ENCODE measurements at places on chromosomes 13 and 19. TPM values are rescaled to one million over a fixed set of nuclear protein-coding genes. Genes with fewer than 3 reads are reported as not detected.

GRCh38 chr19:13398780-13399726 lies 107.2 kb downstream of the CACNA1A start:
- no peak for DNase-seq

DNA sequence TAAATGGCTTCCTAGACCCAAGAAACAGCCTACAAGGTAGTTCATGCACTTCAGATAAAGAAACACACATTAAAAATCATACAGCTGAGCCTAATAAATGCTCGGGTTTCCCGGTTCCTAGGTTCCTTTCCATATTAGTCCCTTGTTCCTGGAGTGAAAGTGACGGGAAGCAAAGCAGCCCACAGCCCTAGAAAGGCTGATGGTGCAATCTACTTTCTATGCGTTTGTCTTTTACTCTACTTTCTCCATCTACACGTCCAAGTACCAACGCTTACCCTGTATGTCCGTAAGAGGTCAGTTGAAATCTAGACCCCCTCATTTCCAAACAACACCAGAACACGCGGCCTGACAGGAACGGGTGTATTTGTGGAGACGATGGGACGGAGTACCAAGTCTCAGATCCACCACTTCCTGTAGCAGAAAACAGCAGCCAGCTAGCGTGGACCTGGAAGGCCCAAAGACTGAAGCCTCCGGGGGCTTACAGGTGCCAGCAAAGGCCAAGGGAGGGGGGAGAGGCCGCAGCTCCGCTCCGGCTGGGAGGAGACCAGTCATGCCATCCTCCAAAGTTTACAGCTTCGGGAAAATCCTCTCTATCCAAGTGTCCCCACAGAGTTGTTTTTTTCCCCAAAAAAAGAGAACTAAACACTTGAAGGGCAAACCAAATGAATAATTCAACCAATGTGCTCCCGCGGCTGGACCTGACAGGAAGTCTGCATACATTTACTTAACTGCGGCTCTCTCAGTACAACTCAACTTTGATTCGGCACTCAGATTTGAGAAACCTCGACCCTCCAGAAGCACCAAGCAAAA lies 34.1 kb downstream of the STK24 start:
- no peak for DNase-seq

DNA sequence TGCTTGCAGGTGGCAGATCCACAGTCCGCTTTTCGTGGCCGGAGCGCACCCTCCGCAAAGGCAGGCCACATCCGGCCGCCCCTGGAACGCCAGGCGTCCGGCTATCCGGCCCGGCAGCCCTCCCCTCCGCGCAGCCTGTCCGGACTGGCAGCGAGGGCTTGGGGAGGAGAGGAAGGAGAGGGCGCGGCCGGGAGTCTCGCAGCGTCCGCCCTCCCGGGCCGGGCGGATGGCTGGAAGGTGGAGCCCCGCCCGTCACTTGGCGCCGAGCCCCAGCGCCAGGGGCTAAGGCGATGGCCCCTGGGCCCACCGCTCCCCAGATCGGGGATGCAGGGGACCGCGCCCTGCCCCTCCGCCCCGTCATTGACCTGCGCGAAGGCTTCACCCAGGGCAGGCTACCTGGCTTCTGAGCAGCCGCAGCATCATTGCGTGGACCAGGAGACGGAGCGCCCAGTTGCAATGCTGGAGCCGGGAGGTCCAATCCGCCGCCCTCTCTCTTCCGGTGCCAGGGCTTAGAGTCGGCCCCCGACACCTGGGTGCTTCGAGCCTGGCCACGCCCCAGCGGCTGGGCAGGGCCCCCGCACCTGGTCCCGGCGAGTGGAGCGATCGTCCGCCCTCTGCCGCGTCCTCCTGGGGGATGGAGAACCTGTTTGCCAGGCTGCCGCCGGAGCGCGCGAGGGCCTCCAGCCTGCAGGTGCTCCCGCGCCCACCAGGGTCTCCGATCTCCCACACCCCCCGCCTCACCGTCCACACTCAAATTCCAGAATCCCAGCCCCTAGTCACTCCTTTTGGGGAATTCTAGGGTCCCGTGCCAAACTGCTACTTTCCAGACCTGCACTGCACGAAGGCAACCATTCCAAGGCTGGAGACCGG lies at the start of gene FUT1:
Gene FUT1 (minus strand): TSS at position 146 of the 870 bp plus-strand sequence. CDS start 1,360 bp downstream, outside the sequence.
- peak; percentile 71 for DNase-seq

GRCh38 chr13:109778102-109778542 lies 8.3 kb downstream of the IRS2 start:
- DNase-seq, result no peak

DNA sequence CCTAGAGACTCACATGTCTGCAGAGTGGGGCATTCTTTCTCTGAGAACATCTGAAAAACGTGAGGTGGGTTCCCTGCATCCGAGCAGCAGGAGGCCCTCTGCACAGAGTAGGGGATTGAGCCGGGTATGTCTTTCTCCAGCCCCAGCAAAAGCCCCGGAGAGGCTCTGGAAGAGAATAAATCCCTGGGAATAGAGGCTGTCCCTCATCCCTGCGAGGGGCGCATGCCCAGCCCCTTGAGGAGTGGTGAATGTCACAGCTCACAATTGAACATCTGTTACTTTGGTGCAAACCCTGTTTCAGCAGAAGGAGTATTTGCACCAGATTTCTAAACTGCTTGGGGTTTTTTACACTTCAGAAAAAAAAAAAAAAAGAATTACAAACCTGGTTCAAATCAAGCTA lies 164.6 kb downstream of the FGF14 start:
- no peak for DNase-seq

DNA sequence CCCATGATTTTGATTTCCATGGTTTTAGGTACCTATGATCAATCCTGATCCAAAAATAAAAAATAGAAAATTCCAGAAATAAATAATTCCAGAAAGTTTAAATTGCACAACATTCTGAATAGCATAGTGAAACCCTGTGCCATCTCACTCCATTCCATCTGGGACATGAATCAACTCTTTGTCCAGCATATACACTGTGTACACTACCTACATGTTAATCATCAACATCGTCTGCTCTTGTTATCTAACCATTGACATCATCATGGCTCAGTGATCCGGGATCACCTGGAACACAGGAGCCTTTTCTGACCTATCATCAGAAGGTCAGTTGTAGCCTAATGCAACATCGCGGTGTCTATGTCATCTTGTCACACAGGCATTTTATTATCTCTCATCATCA lies 75.6 kb downstream of the MYO16 start:
- DNase-seq, result no peak

DNA sequence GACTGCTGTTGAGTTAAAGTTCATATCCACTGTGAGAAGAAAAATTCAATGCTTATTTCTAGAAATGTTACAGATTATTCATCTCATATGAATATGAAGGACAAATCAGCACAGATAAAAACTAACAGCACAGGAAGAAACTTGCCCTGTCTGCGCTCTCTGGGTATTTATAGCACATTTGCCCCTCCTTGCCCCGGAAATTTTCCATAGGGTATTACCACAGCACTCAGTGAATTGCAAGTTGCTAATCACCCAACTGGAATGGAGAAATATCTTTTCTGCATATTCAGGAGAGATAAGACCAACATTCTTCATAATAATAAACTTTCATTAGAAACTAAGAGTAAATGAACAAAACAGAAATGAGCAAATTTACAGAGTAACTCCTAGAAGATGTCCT lies 318.0 kb upstream of the KLF12 start:
- no peak for DNase-seq

- peak; percentile 91 for DNase-seq
These were observed 21.1 kb downstream of the PRR36 start for GRCh38 chr19:7852851-7853769.

- no peak for DNase-seq
These were observed 35.7 kb downstream of the UFM1 start for GRCh38 chr13:38385153-38385891.

DNA sequence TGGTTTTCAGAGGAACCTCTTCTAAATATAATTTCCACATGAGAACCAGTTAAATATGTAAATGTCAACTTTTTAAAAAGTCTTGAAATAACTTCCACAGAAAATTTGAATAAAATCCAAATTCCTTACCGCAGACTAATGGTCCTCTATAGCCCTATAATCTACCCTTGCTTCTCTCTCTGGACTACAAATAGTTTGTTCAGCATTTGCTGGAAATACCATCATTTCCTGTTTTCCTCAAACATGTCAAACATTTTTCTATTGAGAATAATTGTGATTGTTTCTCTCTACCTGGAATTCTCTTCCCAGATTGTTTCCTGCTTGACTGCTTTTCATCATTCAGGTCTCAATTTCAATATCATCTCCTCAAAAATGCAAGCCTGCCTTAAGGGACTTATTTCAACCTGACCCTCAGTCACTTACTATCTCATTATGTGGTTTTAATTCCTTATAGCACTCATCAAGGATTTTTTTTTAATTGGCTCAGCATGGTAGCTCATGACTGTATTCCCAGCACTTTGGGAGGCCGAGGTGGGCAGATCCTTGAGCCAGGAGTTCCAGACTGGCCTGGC lies 898.9 kb upstream of the MIR17HG start:
- DNase-seq, result no peak

The SLC7A10 gene
- total RNA-seq, result not detected

The TDRD12 gene
- 0.06 TPM for total RNA-seq

Data from left colon (tissue), 2 donors.